ENCODE measurements at places on chromosomes 3 and 15.

- DNase-seq = no peak
Observed at GRCh38 chr15:81280696-81281455, 43.1 kb downstream of the STARD5 start.

DNA sequence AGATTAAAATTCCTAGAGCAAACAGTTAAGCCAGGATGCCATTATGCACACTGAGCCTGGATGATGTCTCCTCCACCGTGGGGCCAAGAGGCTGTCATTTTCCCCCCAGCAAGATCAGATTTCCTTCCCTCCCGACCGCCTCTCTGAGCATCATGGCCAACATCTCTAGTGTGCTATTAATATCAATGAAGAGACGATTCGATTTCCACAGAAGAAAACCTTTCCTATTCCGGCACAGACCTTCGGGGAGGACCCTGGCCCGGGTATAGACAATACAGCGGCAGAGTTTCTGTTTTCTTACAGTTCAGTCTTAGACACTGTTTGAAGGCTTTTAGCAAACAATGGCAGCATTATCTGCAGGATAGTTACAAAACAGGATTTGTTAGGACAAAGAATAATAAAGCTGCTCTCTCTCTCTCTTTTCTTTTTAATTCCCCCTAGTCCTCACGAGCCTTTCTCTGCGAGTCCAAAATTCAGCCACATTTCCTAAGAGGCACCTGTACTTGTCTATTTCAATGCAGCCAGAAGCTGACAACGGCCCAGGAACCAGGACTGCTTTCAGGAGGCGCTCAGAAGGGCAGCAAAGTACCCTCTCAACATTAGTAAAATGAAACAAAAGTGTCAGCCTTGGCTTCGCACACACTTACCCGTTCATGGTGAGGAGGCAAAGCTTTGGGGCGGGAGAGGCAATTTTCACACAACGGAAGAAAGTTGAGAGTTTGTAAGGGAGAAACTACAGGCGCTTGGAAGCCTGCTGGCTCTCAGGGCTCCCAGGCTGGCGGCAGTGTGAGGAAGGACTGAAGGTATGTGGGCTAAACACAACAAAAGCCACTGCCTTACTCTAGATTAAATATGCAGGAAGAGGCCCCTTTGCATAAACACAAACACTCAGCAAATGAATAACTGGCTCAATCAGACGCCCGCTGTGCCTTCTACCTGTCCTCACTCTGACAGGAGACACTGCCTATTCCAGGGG is 278.0 kb downstream of the FOXP1 start:
- peak; percentile 17 for DNase-seq

DNA sequence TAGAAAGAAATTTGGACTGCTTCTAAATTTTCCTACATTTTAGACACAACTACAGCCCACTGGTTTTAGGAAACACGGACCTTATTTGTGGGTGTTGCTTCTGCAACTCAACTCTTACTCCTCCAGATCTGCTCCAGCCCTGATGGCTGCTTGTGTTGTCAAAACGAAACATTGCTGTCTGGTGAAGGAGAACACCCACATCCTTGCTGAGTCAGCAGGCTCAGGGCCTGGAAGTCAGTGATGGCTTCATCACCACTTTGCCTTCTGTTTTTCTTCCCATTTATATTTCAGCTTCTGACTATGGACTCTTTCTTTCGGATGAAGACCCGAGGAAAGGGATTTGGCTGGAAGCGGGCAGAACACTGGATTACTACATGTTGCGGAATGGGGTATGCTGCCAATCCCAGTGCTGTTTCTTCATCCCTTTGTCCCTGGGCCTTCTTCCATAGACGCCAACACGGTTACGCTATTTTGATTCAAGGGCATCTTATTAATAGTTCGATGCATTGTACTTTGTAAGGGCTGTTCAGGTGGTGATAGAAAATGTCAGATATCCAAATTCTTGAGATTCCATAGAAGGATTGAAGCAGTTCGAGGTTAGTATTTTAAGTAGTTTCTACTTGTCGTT is 392.6 kb upstream of the TPM1 start:
- no peak for DNase-seq

DNA sequence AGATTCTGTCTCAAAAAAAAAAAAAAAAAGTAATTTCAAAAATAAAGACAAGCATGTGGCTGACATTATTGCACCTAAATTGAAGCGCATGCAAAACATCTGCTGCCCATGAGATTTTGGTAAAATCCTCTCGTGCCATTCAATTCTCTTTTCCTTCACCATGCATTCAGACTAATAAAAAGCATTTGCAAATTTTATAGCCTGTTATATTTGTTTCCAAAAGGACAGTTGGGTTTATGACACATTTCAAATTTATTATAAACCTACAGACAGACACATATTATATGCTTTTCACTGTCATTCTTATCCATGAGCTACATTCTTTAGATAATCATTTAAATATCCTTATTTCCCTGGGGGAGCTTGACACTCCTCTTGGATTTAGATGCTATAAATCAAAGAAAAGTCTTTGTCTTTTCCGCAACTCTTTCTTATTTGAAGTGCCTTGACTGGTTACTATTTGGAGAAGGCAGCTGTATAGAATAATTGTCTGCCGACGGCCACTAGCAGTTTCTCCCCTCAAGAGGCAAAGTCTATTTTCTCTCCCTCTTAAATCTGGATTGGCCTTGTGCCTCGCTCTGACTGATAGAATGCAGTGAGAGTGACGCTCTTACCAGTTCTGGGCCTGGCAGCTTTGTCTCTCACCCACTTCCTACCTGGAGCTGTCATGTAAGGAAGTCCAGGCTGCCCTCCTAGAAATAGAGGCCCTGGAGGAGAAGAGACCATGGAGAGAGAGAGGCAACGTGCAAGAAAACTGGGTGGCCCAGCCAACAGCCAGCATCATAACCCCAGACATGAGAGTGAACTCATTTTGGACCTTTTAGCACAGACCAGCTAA is 6.8 kb upstream of the LRIG1 start:
- DNase-seq = no peak

- DNase-seq = no peak
Observed at GRCh38 chr3:109480014-109480413, 142.7 kb upstream of the DPPA4 start.

DNA sequence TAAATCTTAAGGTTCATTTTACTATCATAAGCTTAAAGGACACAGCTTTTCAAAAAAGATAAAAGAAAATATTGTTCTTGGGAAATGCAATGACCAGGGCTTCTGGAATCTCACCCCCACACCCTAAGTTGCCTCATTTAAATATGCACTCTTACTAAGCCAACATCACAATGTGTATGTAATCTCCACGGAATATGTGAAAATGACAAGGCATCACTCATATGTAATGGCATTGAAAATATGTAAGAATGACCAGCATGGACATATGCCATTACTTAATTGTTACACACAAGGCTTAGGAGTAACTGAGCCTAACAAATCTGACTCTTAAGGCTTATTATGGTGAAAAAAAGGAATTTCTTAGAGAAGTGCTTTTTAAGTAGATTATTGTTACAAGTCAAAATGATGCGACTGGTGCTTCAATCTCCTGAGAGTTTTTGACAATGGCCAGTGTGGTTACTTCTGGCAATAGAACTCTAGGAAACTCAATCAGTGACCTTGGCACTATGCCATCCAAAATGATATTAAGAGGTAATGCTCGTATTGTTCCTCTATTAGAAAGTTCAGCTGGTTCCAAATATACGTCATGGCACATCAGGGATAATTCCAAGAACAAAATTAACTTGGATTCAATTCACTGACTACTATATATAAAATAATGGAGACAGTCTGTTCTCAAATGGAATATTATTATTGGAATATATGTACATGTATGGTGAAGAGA is 290.0 kb upstream of the PLSCR5 start:
- DNase-seq = no peak

GRCh38 chr3:24830230-24831152 is 335.8 kb upstream of the THRB start:
- DNase-seq = no peak

DNA sequence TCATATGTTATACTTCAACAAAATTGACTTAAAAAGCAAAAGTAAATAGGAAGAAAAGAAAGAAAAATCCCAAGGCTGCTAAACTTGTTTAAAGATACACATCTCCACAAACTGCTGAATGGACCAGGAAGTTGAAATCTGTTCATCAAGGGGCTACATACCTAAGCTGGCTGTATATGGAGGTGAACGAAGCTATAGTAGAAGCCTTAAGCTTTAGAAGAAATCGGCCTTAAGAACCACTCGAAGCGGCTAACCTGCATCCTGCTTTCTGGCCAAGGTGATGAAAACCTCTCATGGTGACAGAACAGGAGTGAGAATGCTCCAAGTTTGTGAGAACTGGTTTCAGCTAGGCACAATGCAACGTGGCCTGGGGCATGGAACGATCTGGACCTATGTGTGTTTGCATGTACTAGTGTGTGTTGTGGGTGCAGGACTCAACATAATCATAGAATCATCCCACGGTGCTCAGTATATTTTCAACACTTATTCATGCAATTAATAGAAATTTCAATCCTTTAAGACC is 31.3 kb upstream of the SPTBN5 start:
- no peak for DNase-seq

- no peak for DNase-seq
Observed at GRCh38 chr3:149180057-149180573, 41.5 kb downstream of the CP start.

GRCh38 chr15:74382004-74382816 is 14.8 kb upstream of the CYP11A1 start:
- peak; percentile 76 for DNase-seq

DNA sequence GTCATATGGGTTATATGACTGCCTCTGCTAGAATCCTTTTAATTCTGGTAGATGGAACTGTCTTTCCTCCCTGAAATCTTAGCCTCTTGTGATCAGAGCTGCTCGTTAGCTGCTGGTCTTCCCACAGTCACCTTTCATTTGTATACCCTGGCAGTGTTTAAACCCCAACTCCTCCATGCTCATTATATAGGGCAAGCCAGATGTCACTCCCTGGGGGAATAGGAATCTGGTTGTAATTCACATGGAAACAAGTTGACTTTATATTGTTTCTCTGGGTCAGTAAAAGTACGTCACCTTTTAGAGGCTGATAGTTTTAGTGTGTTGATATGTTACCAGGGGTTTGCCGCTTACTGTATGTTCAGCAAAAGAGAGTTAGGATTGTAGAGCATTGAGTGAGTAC is 103.5 kb downstream of the ITPR1 start:
- DNase-seq = no peak

GRCh38 chr15:28208583-28208982 is 109.5 kb upstream of the OCA2 start:
- DNase-seq = no peak

DNA sequence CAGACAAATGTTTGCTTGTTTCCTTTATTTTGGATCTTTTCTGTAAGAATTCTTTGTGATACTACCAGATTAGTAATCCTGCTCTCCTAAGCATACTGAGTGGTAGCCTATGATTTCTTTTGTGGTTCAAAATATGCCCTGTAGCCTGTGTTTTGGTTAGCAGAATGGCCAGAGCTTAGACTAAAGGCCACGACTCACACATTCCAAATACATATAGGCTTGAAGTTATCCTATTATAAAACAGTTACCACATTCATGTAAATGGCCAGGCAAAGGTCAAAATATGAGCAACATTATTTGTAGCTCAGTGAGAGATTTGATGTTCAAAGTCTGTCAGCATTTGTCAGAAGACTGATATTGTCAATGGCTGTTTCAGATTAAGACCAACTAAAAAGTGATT is 84.5 kb downstream of the MITF start:
- DNase-seq = no peak

DNA sequence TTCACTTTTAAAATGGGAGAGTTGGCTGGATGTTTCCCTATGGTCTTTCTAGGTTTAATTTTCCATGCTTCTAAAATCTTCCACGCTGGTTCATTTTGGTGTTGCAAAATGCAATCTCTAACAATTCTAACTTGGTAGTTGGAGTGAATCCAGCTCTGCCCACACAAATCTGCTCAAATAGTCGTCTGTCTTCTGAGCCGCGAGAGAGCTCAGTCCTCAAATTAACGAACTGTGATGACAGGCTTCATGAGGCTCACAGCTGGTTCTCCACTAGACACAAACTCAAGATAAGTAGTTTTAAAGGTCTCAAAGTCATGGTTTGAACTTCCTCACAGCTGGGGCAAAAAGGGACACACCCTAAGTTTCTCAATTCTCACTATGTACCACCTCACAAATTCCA is 178.6 kb upstream of the LYSMD4 start:
- no peak for DNase-seq

- no peak for DNase-seq
Observed at GRCh38 chr3:40669176-40669575, 144.4 kb downstream of the ZNF621 start.

DNA sequence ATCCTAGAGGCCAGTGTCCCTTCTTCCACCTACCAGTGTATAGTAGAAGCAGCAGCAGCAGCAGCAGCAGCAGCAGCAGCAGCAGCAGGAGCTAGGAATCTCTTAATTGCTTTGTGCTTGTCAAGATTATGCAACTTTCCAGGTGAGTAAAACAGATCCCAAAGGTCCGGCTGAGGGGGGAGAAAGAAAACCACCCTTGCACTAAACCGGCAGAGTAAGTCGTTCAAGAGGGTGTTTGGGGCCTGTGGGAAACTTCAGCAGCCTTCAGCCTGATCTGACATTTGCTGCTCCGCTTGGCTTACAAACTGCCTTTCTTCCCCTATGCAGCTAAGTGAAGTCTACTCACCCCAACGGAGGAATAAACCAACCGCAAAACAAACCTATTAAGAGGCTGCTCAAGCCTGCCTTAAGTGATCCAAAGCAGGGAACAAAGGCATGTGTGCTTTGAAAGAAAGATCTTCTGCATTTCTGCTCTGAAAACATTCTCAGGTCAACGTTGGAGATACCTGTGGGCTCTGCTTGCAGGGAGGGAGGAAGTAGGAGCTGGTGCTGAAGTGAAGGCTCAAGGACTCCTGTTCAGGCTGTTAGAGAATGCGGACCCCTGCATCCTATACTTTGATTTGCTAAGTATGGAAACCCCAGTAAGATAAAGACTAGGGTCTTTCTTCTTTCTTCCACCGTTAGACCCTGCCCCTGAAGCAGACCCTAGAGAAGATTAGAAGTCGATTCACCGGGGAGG is 35.7 kb upstream of the DLG1 start:
- DNase-seq = no peak

DNA sequence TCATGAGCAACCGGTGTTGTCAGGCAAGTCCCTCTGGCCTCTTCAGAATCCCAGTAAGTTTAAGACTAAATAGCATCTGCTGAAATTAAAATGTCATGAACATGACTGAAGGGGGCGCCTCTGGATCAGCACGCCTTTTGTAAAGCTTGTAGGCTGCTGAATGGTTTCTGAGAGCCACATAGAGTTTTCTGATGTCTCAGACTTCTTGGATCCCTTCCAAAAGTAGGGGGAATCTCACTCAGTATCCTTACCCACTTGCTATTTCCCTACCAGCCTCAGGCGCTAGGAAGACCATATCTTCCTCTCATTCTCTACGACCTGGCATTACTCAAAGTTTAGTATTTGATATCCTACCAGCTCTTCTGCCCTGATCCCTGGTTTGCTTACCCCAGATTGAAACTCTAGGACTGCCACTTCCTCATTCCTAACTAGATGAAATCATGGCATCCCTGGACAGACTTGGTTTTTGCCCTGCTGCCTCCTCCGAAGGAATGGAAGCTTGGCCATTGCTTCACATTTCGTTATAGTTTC is 62.7 kb upstream of the CD47 start:
- peak; percentile 45 for DNase-seq
